ENCODE measurements at places on chromosomes 11 and 22.

DNA sequence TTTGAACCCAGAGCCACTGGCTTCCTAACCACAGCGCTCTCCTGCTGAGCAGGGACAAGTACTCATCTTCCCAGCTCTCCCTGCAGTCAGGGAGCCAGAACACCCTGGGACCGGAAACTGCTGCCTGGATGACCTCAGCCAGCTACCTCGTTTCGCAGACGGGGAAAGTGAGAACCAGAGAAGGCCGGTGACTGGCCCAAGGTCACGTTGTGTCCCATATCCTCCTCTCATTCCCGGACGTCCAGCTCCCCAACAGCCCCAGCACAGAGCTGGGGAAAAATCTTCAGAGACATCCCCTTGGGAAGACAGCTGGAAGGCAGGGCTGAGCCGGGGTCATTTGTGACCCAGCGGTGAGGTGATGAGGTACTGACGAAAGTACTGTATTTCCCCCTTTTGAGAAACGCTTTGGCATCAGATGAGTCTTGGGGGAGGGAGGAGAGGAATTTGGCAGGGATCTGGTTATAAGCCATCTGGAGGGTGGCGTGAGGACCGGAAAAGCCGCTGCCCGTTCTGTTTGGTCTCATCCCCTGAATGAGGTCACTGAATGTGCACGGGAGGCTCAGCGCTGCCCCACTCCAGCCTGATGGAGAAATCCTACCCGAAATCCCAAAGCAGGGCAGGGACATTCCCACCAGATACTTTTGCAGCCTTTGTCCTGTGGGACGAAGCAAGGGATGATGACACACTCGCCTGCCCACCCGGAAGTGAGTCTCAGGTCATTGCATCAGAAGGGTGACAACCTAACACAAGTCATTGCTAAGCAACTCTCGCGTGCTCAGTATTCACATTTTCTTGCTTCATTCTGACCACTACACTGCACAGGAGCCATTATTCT is 41.1 kb downstream of the LIF start:
- DNase-seq: peak; percentile 17

DNA sequence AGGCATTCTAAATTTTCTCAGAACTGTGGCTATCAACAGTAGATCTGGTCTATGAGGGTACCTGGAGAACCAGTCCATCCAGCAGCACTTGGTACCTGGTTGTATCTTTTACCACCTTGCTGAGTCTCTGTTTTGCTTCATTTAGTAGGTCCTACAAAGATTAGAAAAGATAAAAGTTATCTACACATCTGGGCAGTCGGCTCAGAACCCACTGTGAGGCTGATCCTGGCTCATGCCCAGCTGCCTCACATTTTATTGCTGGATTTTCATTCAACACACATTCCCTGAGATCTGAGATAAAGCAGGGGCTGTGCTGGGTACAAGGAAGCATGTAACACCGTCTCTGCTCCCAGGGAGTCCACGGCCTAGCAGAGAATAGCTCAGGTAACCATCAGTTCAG is 27.5 kb downstream of the ATP6V1E1 start:
- no peak for DNase-seq

GRCh38 chr11:32229576-32230240 is 138.8 kb downstream of the RCN1 start:
- DNase-seq: no peak

- no peak for DNase-seq
Measured at GRCh38 chr11:65130631-65131416, 3.5 kb downstream of the SYVN1 start.

GRCh38 chr11:36116161-36116560 is 172.3 kb downstream of the LDLRAD3 start:
- DNase-seq: no peak

DNA sequence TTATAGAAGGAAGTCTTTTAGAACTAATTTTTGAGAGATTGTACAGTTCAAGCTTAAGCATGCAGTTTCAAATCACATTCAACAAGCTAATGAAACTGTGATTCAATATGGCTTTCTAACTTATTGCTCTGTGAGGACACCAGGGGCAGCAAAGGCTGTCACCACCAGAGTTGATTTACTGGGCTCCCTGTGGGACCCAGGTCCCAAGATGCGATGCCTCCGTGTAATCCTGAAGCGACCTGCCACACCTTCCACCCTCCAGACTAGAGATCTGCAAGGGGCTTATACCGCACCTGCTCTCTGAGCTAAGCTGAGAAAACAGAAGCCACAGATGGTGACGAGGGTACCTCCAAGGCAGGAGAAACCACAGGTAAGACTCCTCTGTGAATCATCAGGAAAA is 918 bp upstream of the OR51Q1 start:
- DNase-seq: no peak

DNA sequence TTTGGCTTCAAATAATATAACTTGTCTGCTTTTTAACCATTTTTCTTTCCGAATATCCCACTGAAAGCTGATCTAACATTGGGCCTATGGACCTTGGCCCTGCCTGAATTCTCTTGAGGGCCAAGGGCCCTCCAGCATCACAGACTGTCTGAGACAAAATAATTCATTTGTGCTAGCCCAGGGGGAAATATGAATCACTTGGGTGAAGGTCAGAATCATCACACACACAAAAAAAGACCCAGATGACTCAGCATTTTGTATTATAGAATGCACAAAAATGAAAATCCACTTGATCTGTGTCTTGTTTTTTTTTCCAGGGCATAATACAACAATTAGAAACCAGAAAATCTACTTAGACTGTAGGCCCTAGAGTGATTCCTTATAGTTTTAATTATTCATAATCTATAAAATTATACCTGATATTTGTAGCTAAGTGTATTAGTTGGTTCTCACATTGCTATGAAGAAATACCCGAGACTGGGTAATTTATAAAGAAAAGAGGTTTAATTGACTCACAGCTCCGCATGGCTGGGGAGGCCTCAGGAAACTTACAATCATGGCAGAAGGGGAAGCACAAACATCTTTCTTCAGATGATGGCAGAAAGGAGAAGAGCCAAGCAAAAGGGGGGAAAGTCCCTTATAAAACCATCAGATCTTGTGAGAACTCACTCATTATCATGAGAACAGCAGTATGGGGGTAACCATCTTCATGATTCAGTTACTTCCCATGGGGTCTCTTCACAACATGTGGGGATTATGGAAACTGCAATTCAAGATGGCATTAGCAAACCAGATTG is 15.6 kb upstream of the RDX start:
- DNase-seq: no peak

DNA sequence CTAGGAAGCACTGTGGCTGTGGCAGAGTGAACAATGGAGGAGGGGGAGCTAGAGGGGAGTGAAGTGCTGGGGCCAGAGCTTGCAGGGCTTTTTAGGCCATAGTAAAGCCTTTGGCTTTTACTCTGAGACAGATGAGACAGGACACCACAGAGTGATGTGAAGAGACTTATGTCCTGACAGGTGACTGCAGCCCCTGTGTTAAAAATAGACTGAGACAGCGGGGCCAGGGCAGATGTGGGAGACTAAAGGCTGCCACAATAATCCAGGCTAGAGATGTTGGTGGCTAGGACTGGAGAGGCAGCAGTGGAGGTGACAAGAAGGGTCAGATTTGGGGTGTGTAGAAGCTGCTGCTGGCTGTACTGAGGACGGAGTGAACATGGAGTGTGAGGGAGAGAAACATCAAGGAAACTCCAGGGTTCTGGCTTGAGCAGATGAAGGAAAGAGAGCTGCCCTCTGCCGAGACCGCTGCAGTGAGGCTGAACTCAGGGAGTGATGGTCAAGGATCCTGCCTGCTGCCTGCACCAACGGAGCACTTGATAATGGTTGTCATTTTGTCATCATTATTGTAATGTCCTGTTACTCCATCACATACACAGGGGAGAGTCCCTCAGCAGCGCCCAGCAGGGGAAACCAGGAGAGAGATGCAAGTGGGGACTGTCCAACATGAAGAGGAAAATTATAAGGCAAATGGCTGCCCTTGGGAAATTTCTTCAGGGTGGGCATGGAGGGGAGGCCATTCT is 27.4 kb downstream of the SLC43A1 start:
- DNase-seq: no peak

Measured in GM13976 (cell line).